Activated naive CD8-positive, alpha-beta T cell treated with anti-CD3 and anti-CD28 coated beads for 36 hours (primary cell): ENCODE measurements at places on chromosomes 7 and 10. TPM values are rescaled to one million over a fixed set of nuclear protein-coding genes. Genes with fewer than 3 reads are reported as not detected.

HELLS gene
- 147 TPM for total RNA-seq

ATOH7 gene
- not detected for total RNA-seq

CLRN3 gene
- not detected for total RNA-seq

HOXA13 gene
- not detected for total RNA-seq

DNA sequence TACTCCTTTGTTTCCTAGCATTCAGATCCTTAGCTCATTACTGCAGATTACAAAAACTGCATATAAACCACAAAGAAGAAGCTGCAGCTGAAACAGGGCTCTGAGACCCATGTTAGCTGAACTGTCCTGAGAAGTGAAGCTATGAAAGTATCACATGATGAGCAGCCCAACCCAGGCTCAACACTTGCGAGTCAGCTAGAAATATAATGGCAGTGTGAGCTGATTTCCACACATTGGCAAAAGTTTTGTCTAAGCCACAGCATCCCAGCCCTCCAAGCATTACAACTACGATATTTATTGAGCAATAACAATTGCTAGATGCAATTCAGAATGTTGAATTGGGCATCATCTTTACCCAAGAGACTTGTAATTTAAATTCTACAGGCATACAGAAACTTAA lies 34.5 kb upstream of the SKAP2 start:
- H3K27ac ChIP-seq, result no peak overlapping the region
- no peaks in the 10 kb centered on the region for H3K4me1 ChIP-seq
- H3K27me3 ChIP-seq, result peaks cover 45% of the 10 kb centered on the region
- DNase-seq, result no peak
- H3K36me3 ChIP-seq, result no peaks in the 10 kb centered on the region

GRCh38 chr10:24993237-24993958 lies 22.6 kb downstream of the ENKUR start:
- no peak for DNase-seq
- no peaks in the 10 kb centered on the region for H3K27me3 ChIP-seq
- no peaks in the 10 kb centered on the region for H3K4me1 ChIP-seq
- H3K27ac ChIP-seq, result no peak overlapping the region
- no peaks in the 10 kb centered on the region for H3K36me3 ChIP-seq

GRCh38 chr7:105489409-105489808 lies 32.7 kb downstream of the PUS7 start:
- H3K36me3 ChIP-seq, result peaks cover 27% of the 10 kb centered on the region
- H3K27ac ChIP-seq, result no peak overlapping the region
- H3K4me3 ChIP-seq, result no peak overlapping the region
- DNase-seq, result no peak

- peaks cover 3% of the 10 kb centered on the region for H3K4me1 ChIP-seq
- DNase-seq, result no peak
- H3K27me3 ChIP-seq, result peaks cover 24% of the 10 kb centered on the region
- H3K27ac ChIP-seq, result no peak overlapping the region
- H3K4me3 ChIP-seq, result no peak overlapping the region
Observed at GRCh38 chr10:116287906-116288501, 15.0 kb upstream of the GFRA1 start.

- no peak overlapping the region for H3K27ac ChIP-seq
- H3K36me3 ChIP-seq, result no peaks in the 10 kb centered on the region
- no peak for DNase-seq
- H3K27me3 ChIP-seq, result peaks cover 13% of the 10 kb centered on the region
- H3K4me1 ChIP-seq, result no peaks in the 10 kb centered on the region
- H3K4me3 ChIP-seq, result no peak overlapping the region
Observed at GRCh38 chr10:98519841-98520240, 73.1 kb upstream of the HPS1 start.

DNA sequence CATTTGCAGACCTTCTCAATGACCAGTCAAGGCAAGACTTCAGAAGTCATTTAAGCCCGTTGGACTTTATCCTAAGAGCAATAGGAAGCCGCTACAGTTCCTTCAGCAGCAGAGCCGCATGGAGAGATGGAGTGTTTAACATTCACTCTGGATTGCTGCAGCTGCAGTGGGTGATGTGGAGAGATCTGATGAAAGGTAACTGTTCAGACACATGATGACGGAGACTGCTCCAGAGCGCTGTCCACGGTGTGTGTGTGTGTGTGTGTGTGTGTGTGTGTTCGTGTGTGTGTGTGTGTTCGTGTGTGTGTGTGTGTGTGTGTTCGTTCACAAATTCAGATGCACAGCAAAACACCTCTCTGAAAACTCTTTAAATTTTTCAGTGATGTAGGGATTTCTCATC lies 37.0 kb downstream of the SEC61G start:
- H3K36me3 ChIP-seq, result no peaks in the 10 kb centered on the region
- H3K27ac ChIP-seq, result no peak overlapping the region
- no peak for DNase-seq
- no peaks in the 10 kb centered on the region for H3K4me1 ChIP-seq

GRCh38 chr7:5212633-5213285 lies 22.7 kb downstream of the WIPI2 start:
- H3K36me3 ChIP-seq, result peaks cover 13% of the 10 kb centered on the region
- H3K27me3 ChIP-seq, result no peaks in the 10 kb centered on the region
- peaks cover 6% of the 10 kb centered on the region for H3K4me1 ChIP-seq
- no peak overlapping the region for H3K4me3 ChIP-seq
- H3K27ac ChIP-seq, result no peak overlapping the region
